ENCODE measurements at places on chromosomes 16 and 17. TPM values are rescaled to one million over a fixed set of nuclear protein-coding genes. Genes with fewer than 3 reads are reported as not detected.

Gene NLRC5
- 1.6 TPM for total RNA-seq

Gene CA5A
- total RNA-seq = 0.74 TPM

Gene KIF19
- not detected for total RNA-seq

Gene IL17C
- not detected for total RNA-seq

Gene KRT24
- total RNA-seq = not detected

Gene MLKL
- total RNA-seq = 9.7 TPM
